GM18507 (cell line): ENCODE measurements at places on chromosomes 2 and 18.
A peak's percentile ranks its signal among the peaks of the same experiment; 100 is the strongest.

- no peak for DNase-seq
Observed at GRCh38 chr18:38695559-38696280, 1130.1 kb upstream of the CELF4 start.

DNA sequence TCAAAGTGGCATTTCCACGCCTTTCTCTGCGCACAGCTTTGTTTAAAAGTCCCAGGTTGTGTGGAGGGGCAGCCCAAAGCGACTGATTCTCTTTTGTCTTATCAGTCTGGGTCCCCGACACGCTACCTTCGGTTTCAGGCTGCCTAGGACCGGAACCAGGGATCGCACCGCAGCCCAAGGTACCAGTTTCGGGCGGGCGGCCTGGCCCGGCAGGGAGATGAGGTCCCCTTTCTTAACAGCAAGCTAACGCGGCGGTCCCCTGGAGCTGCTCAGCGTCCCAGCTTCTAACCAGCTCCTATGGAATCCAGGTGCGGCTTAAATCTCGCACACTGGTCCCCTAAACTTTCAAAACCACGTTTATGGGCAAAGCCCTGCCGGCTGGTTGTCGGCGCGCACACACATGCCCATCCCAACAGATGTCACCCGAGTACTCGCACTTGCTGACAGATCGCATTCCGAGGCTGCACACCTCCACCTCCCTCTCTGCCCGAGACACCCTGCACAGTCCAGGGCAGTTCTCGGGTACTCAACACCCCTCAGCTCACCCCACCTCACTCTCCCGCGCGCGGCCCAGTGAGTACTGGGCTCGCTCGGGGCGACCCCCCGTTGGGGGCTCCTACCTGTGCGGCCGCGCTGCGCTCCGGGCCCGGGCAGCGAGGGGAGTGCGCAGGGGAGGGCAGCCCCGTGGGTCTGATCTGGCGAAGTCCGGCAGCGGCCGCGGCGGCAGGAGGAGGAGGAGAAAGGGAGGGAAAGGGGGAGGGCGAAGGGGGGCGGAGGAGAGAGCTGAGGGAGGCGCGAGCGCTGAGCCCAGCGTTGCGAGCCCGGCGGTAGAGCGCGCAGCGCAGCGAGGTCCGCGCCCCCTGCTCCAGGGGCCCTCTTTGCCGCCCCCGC, at the start of gene EFEMP1:
EFEMP1 (minus strand) TSS at position 692 of the 891 bp plus-strand sequence. CDS start 1,342 bp downstream, outside the sequence.
- no peak for DNase-seq

DNA sequence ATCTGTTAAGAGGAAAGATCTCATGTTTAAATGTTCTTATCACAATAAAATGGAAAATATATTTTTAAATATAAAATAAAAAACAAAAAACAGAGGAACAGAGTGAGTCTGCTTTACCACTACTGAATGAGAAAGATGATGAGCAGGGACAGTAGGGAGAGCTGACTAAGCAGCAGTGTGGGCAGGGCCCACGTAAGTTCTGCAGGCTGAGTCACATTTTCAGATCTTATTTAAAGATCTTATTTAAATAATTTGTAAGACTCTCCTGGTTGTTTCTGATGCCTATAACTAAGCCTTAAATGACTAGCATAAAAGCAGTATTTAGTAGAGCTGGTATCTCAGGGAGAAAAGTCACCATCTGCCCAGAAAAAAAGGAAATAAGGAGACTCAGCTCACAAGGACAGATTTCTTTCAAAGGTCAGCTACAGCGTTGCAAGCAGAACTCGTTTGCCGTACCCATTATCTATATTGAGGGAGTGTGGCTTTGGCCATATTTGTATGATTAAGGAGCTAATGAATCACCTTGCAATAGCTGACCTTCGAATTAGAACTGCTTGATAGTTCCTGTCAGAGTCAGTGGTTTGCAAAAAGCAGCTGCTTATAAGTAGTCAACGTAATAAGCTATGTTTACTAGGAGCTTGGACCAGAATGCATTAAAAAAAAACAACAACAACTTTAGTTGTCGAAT, 322.1 kb upstream of the CHAC2 start:
- DNase-seq = no peak

DNA sequence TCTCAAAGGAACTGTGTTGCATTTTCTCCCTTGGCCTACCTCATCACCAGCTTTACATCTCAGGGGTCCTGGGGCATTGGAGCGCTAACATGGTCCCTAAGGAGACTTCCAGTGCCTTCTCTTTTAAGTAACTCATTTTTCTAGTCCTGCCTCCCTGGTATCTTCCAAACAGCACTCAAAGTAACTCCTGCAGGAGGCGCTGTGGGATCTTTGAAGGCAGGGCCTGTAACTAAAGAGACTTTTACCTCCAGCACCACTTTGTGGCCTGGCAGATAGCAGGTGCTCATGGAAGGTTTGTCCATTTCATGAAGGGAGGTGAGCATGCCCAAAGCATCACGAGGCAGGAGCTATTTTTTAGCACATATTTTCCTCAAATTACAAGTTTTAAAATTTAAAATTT, 411.0 kb upstream of the GYPC start:
- no peak for DNase-seq

- no peak for DNase-seq
Observed at GRCh38 chr18:76350134-76351025, 144.7 kb downstream of the ZNF516 start.

- no peak for DNase-seq
Observed at GRCh38 chr2:37856101-37856751, 68.9 kb upstream of the RMDN2 start.

DNA sequence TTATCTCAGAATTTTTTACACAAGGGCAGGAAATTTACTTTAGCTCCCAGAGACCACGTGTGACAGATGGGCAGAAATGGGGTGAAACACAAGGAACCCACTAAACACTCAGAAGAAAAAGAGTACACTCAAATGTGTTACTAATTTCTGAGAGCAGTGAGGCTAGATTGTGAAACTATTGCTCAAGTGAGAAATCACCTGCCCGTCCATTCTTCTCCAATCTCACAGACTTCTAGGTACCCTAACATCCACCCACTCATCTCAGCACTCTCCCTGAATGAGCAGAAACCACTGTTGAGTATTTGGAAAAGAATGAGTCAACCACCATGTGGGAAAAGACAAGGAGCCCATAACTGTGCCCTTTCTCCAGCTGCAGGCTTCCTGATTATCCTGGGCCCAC, 293.0 kb upstream of the CDH2 start:
- no peak for DNase-seq

DNA sequence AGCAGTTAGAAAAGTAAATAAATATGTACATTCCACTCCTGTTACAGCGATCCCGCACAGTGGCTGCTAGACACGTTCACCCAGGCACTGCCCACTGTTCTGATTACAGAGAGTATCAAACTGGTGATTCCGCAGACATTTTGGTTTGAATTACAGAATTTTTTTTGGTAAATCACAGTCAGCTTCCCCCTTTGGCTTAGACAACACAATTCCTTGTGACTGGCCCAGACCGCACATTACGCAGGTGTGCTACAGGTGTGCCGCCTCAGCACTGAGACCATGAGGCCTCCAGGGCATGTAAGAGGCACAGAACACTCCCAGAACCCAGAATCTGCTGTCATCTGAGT, 112.3 kb downstream of the PXDN start:
- no peak for DNase-seq

- DNase-seq = no peak
Observed at GRCh38 chr18:22625406-22625805, 207.7 kb upstream of the CTAGE1 start.

DNA sequence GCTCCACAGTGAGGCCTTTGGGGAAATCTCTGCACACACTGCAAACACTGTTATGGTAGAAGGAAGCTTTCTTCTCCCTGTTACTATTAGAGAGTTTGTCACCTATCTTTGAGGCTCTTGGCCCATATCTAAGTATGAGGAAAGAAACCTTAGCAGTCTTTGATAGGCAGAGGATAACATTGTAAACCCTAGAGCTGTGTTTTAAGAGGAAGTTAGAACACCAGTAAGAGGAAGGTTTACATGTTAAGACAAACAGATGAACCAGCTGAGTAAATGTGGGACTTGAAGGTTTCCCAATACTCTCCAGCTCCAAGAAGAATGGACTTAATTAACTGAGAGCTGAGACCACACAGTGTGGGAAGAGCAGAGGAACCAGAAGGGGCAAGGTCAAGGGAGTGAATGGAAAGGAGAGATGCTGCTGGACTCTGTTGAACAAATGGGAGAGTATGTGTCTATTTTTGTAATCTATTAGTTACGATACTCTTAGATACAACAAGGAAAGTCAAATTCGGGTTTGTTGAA, 257.0 kb downstream of the DPP10 start:
- no peak for DNase-seq

DNA sequence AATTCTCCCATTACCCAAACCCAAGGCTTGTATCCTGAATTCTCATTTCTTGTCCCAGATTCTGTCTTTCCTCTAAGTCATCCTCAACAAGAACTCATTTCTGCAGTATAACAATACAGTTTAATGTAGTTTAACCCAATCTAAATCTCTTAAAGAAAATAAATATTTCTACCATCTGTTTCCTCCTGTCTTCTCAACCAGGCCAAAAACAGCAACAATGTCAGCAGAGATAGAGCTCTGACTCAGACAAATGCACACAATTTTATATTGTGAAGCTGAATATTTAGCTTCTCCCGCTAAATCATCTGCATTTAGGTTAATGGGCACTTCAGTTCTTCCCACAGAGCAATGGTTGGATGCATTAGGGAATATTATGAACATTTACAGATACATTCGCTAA, 35.7 kb upstream of the KYNU start:
- DNase-seq = no peak

DNA sequence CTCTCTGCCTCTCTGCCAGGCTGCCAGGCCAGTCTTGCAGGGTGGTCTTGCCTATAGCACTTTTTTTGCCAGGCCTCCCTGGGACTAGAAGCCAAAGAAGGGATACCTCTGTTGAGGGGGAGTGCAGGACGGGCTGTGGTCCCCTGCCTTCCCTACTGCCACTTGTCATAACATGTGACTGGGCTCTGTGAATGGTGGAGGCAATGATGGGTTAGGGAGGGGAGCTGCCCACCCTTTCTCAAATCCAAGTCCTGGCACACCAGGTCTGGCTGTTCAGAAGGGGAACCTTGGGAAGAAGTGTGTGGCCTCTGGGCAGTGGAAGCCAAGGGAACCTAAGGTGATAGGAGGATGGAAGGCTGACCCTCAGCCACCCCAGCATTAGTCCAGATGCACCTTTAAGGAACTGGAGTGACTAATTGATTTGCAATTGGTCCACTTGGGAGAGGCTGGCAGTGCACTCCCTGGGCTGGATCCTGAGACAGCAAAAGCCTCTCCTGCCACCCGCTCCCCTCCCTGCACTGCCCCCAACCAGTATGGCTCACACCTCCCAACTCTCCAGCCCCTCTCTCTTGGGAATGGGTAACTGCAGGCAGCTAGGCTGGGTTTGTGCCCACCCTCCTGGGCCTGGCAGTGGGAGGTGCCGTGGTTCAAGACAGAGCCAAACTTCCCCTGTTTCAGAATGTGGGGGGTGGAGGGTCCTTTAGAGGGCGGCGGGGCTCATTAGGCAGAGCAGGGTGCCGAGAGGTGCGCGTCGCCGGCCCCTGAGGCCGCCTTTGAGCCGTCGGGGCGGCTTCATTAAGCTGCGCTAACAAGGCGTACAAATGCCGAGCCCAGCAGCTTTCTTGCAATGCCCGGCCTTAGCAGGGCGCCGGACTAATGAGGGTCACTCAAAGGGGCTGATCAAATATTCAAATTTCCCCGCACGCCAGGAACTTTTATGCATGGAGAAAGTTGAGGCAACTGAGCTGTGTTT, 4.5 kb upstream of the SIX3 start:
- no peak for DNase-seq

GRCh38 chr2:57821088-57821487, 225.5 kb upstream of the VRK2 start:
- DNase-seq = no peak

- DNase-seq = no peak
Observed at GRCh38 chr2:235598532-235599531, 105.0 kb downstream of the AGAP1 start.

DNA sequence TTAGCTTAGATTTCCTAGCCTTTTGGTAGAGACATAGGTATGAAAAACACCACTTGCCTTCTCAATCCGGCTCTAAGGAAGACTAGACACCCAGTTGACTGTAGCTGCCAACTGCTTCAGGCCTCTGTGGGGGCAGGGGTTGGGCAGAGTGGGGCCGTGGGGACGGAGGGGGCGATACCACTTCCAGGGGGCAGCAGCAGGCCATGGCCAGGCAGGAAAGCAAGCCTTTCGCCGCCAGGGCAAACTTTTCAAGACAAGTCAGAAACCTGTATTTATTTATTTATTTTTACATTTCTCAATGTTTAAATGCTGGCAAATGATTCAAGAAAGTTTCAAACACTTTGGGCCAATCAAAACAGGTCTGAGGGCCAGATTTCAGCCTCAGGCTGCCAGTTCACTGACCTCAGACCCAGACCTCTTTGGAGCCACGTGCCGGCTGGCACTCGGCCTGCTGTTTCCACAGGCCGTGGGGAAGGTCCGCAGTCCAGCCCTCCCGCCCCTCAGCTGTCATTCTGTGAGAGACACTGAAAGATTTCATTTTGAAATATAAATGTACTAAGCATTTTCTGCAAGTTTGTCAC, 63.8 kb downstream of the MEX3C start:
- DNase-seq = no peak

GRCh38 chr2:207692206-207693065, 19.0 kb upstream of the CCNYL1 start:
- DNase-seq = peak; percentile 25

DNA sequence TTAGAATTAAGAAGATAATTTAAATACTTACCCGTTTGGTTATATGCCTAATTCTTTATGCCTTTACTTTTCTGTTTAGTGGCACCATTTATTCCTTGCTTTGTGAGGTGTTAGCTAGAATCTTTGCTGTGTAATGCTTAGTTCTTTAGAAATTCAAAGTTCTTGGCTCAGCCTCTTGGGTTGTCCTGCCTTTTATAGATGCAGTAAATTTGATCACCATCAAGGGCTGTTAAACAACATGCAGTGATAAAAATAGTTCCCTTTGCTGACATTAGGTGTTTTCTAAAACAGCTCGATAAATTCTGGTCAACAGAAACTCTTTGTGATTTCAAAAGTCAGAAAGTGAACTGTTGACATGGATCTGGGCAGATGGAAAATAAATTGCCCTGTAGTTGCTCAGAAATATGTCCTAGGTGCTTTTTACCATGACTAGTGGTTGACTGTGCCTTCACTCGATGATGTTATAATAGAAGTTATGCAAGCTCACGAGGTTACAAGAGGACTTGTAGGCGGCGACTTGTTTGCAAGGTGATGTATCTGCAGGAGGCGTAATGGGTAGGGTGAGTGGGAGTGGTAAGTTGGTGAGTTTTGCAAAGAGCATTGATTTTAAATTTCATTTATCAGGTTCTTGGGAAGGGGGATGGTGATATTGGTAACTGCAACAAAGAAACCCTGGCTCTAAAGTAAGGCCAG, 52.1 kb downstream of the LRRTM1 start:
- DNase-seq = no peak
